H1 (cell line): ENCODE measurements at places on chromosomes 2 and 18.

- H3K36me3 ChIP-seq, result no peaks in the 10 kb centered on the region
- no peak overlapping the region for H3K4me3 ChIP-seq
- no peak for DNase-seq
- no peak overlapping the region for H3K27ac ChIP-seq
- 0 out of 2 replicates have a peak, but pooled peaks cover 2% of the 10 kb centered on the region for H3K4me1 ChIP-seq
Observed at GRCh38 chr2:223643309-223643708, 41.1 kb upstream of the SCG2 start.

GRCh38 chr18:36157441-36157840, 27.7 kb downstream of the ELP2 start:
- no peaks in the 10 kb centered on the region for H3K4me1 ChIP-seq
- no peak for DNase-seq
- peaks cover 36% of the 10 kb centered on the region for H3K36me3 ChIP-seq
- H3K27ac ChIP-seq, result no peak overlapping the region

DNA sequence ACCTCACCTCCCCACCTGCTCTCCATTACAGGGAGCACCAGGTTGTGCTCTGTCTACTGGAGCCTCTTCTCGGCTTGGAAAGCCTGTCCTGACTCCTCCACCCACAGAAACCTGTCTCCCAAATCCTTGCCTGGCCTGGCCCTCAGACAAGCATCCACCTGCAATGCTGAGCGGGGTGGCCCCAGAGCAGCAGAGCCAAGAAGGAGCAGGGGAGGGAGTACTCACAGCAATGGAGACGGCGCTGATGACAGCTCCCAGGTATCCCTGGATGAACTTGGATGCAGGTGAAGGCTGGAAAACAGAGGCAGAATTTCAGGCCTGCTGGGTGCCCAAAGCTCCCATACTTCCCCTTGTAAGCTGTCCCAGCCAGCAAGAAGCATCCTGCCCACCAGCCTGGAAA, 72.8 kb downstream of the SFXN5 start:
- H3K27me3 ChIP-seq, result no peaks in the 10 kb centered on the region
- H3K4me1 ChIP-seq, result no peaks in the 10 kb centered on the region; the same call in 1 of the 2 replicates
- no peak for DNase-seq
- H3K4me3 ChIP-seq, result no peak overlapping the region
- no peaks in the 10 kb centered on the region for H3K36me3 ChIP-seq

DNA sequence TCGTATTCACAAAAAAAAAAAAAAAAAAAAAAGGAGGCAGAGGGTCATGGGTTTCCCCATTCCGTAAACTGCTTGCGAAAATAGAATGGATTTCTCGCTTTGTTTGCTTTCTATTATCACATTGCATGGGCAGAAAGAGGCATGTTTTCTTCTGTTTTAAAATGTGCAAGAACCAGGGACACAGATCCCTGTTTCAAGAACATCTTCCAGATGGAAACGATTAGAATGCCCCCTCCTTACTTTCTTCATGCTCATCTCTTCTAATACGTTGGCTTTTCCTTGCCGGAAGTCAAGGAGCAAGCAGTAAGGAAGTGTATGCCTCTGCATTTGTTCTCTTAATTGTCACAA, 51.0 kb upstream of the ZNF516 start:
- H3K4me3 ChIP-seq, result no peak overlapping the region
- no peak overlapping the region for H3K27ac ChIP-seq
- H3K4me1 ChIP-seq, result peaks cover 3% of the 10 kb centered on the region; the same call in 1 of the 2 replicates
- no peaks in the 10 kb centered on the region for H3K27me3 ChIP-seq
- no peaks in the 10 kb centered on the region for H3K36me3 ChIP-seq

DNA sequence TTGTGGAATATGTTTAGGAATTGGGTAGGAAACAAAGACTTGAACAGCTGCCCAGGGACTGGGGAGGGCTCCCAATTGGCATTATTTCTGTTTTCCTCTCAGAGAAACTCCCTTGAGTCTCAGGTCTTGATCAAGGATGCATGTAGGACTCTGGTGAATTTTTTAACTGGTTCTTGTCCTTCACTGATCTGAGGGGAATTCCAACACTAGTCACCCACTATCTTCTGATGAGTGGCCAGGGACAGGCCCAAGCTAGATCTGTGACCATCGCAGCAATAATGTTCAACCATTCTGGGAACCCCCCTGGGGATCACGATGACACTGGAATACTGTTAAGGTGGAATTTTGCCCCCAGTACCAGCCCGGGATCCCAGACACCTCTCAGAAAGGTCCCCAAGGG, 132.0 kb downstream of the SH3BP4 start:
- H3K36me3 ChIP-seq, result no peaks in the 10 kb centered on the region
- H3K27me3 ChIP-seq, result no peaks in the 10 kb centered on the region
- no peak for DNase-seq
- H3K4me3 ChIP-seq, result no peak overlapping the region
- no peaks in the 10 kb centered on the region for H3K4me1 ChIP-seq

- no peaks in the 10 kb centered on the region for H3K36me3 ChIP-seq
- DNase-seq, result no peak
- no peak overlapping the region for H3K4me3 ChIP-seq
- no peak overlapping the region for H3K27ac ChIP-seq
- H3K4me1 ChIP-seq, result peaks cover 9% of the 10 kb centered on the region; the same call in 1 of the 2 replicates
- H3K27me3 ChIP-seq, result no peaks in the 10 kb centered on the region
Observed at GRCh38 chr2:199742884-199743283, 108.1 kb downstream of the FTCDNL1 start.

- no peak overlapping the region for H3K4me3 ChIP-seq
- H3K36me3 ChIP-seq, result no peaks in the 10 kb centered on the region
Observed at GRCh38 chr2:241366678-241367077, 10.6 kb downstream of the FARP2 start.
